ENCODE measurements at places on chromosomes 2 and 18.
A peak's percentile ranks its signal among the peaks of the same experiment; 100 is the strongest.

DNA sequence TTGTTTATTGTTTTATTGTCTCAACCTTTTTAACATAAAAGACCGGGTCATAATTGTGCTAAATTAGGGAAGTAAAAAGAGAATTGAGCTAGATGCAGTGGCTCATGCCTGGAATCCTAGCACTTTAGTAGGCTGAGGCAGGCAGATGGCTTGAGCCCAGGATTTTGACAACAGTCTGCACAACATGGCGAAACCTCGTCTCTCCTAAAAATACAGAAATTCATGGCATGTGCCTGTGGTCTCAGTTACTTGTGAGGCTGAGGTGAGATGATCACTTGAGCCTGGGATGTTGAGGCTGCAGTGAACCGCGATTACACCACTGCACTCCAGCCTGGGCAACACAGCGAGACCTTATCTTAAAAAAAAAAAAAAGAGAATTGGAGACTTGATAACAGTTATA, 104.2 kb upstream of the TTC27 start:
- no peak for DNase-seq

- no peak for DNase-seq
These were observed at the start of gene PLB1 for GRCh38 chr2:28495551-28496250. PLB1 (plus strand) TSS chr2:28496060; CDS start chr2:28496115, 55 bp downstream.

- DNase-seq = no peak
These were observed 61.9 kb upstream of the RBMS1 start for GRCh38 chr2:160555420-160556071.

DNA sequence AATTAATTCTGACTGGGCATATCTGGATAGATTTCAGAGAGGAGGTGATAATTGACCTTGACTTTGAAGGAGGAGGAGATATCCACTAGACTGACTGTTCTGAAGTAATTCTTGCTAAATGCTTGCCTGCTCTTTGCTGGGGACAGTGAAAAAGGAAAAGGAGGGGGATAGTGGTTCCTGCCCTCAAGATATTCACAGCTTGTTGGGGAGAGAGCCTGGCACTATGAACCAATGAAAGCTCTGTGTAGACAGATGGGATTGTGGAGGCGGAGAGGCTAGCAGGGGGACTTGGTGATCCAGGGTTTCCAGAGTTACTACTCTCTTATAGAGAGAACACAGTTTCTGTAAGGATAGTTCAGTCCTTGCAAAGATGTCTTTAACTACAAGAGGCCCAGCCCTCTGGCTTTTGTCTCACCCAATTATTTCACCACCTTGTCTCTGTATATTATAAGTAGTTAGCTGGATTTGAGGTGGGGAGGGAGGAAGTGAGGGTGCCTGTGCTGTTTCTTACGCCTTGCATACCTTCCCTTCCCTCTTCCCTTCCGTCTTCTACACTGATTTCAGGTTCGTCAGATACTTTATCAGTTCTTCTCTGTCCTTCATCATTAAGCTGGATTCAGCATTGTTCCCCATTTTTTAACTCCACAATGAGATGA, 190.4 kb downstream of the PRKCE start:
- DNase-seq = no peak

GRCh38 chr2:88810488-88810887, 119.0 kb downstream of the RPIA start:
- no peak for DNase-seq

- DNase-seq = no peak
These were observed 235.4 kb downstream of the PIEZO2 start for GRCh38 chr18:10913919-10914318.

DNA sequence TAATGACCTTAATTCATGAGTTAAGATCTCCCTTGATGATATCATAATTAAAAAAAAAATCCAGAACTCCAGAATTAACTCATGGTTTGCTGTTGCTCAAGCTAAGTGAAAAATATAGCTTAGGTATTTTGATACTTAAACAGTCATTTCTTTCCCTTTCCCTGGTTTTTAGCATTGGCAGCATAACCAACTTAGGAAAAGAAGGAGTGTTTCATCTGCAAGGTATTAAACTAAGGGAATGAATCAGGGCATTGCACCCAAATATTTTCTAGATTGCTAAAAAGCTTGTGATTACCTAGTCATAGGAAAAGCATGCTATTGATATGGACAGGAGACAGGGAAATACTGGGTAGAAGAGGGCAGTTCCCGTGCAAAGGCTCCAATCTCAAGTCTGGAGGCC, 207.2 kb downstream of the LRP1B start:
- no peak for DNase-seq

GRCh38 chr2:4522498-4523421, 819.4 kb downstream of the DCDC2C start:
- DNase-seq = no peak

DNA sequence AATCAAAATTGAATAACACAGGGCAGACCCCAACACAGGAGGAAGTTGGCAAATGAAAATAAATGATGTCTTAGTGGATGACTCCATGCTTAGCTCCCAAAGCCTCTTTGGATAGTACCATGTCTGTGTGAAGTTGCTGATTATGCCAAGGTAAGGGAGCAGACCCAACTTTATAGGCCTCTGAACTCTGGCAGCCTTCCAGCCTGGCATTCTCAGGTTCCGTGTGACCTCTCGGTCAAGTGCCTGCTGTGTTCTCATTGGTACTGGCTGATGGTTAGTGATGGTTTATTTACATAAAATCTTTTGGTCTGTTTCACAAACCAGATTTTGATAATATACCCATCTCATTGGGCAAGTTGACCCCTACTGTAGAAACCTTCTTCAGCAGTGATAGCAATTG, 112.2 kb upstream of the TTC39C start:
- no peak for DNase-seq

DNA sequence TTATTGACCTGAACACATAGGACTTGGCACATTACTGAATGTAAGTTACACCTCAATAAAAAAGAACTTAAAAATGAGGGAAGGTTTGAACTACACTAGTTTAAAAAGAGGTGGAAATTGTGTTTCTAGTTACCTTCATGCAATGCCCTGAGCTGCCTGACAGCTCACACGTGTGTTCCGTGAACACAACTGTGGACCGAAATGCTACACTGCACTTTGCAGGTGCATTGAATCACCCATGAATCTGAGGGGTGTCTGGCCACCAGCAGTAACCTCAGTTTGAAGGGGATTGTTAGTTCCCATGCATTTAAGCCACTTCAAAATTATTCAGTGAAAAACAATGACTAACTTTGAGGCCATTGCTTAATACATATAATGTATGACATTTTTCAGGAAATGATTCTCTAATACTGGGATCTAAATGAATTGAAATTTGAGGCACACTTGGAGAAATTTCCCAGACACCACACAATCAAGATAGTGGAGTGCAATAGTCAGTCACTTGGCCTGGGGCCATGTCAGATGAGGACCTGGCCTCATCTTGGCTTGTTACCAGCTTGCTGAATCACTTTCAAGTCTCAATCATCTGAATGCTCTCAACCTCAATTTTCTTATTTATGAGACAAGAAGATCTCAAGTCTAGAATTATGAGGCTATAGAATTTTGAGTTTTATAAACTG, 59.3 kb downstream of the MYL12B start:
- peak; percentile 22 for DNase-seq

- no peak for DNase-seq
These were observed 268.8 kb upstream of the TEKT4 start for GRCh38 chr2:94602466-94602865.

DNA sequence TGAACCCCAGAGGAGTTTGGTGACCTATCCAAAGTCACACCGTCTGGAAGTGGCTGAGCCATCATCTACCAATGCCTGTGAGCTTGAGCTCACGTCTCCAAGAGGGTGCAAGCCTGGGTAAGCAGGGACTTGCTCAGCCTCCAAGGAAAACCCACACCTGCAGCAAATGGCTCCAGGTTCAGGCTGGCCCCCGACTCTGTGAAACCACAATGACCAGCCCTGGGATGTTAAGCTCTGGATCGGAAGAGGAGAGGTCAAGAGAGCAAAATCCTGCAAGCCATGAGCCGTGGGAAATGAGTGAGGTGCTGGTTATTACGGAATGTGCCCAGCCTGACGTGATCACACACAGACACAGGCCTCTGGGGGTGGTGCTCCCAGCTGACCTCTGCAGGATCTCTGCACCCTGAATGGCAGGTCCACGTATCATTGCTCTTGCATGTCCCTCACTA, 94.1 kb upstream of the OTOS start:
- DNase-seq = no peak

GRCh38 chr18:57095884-57096283, 51.0 kb upstream of the BOD1L2 start:
- no peak for DNase-seq

GRCh38 chr18:13138420-13139139, 80.0 kb upstream of the LDLRAD4 start:
- DNase-seq = no peak

DNA sequence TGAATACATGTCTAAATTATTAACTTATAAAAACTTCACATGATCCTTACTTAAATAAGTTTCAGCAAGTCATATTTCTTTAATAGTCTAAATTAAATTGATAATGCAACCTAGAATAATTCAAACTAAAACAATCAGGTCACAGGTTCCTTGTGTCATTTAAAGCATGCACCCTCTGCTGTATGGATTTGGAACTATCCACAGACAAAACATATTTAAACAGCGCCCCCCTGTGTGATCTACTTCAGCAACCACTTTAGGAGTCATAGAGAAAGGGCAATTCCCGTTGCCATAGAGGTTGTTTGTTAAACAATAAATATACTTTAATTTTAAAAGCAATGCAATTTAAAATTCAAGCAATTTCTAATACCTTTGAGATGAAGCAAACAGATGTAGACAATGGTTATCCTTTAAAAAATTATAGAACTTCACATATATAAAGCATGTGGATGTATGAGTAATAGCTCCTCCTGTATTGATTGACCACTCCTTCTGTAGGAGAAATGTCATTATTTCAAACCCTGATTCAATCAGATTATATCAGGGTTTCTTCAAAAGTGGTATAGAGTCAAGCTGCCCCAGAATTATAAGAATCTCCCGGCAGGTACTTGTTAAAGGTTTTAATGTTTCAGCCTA, 21.2 kb downstream of the GRB14 start:
- peak; percentile 62 for DNase-seq

DNA sequence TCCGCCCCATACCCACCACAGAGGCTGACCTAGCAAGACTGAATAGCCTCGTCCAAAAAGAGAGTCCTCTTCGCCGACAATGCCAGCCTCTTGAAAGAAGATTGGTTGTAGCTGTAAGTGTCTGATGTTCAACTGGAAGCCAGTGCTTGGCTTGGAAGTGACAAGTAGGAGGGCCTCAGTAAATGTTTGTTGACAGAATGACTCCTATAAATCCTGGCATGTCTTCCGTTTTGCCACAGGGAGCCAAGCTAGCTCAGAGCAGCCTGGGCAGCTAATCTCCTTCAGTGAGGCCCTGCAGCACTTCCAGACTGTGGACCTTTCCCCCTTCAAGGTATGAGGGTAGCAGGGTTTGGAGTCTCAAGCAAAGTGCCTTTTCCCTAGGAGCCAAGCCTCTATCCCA, 14.9 kb downstream of the ELMOD3 start:
- no peak for DNase-seq

GRCh38 chr2:213251618-213252017, 32.6 kb upstream of the SPAG16 start:
- peak; percentile 84 for DNase-seq

DNA sequence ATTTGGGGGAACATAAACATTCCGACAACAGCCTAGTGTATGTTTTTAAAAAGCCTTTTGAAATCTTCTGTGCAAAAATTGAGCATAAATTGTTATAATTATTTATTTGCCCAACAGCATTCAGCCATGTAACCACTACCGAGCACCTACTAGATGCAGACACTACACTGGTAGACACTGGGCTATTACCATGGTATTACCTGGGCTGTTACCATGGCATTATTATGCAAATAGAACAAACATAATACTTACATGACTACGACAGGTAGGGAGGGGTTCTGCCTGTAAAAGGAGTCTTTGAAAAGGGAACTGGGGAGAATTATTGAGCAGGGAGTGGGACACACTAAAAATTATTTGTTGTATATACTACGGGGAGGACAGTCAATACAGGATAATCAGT, 116.4 kb downstream of the MREG start:
- DNase-seq = no peak

DNA sequence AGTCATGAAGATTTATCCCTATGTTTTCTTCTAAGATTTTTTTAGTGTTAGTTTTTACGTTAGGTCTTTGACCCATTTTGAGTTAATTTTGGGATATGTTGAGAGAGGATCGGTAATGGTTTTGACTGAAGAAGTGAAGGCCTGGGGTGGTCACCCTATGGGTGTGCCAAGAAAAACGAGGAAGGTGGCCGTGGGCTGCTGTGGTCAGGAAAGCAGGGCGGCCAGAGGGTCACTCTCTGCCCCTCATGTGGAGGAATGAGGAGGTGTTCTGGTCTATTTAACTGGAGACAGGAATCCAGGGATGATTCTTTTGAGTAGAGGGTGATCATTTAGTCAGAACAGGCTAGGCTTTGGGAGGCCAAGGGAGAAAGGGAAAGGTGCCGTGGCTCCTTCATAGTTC, 50.7 kb downstream of the MYO7B start:
- no peak for DNase-seq

GRCh38 chr2:85078536-85078935, 54.7 kb upstream of the TCF7L1 start:
- no peak for DNase-seq

- peak; percentile 95 for DNase-seq
These were observed at the start of gene COL3A1 for GRCh38 chr2:188974164-188974563. COL3A1 (plus strand) TSS chr2:188974373; CDS start chr2:188974490, 117 bp downstream.

GRCh38 chr18:75183973-75184493, 24.9 kb downstream of the PTGR3 start:
- no peak for DNase-seq

DNA sequence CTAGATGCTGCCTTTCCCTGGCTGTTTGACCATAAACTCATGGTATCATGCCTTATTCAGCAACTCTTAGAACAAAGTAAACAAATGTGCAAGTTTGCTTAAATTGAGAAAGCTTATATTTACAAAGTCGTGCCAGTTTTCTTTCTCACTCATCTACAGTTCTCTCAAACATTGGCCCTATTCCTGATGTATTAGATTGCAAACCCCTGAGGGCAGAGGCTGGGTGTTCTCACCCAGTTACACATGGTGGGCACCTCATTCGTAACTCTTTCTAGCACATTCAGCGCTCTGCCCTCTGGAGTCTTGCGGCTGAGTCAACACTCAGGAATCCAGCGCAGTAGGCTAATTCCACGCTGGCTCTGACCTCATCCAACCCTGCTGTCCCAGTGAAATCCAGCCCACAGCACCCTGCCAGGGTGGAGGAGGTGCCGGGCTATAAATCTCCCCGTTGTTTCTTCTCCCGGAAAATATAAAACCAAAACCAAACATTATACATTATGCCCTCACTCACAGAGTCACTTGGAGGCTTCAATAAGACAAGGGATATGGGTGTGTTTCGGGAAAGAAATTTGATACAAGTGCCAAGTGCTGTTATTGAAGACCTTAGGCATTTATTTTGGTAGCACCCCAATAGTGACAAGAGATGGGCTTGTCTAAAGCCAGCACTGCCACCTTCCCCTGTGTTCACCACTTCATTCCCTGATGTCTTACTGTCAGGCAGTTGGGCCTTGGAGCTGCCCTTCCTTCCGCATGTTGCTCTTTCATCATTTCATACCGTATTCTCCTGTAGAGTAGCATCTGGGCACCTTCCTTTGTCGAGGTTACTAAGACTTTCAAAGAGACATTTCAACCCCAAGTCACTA, 287.4 kb downstream of the PRKCE start:
- DNase-seq = peak; percentile 83

Data from tongue (tissue), 3 donors.